Substantia nigra (tissue), 51 donors: ENCODE measurements at places on chromosomes 16 and 17.

- DNase-seq = no peak
Observed at GRCh38 chr16:80231888-80232287, 308.9 kb upstream of the DYNLRB2 start.

GRCh38 chr16:86508028-86508946, 2.0 kb upstream of the FOXF1 start:
- DNase-seq = no peak

GRCh38 chr17:49457564-49458535, 37.2 kb upstream of the NGFR start:
- no peak for DNase-seq

GRCh38 chr17:3910420-3911270, 5.6 kb downstream of the P2RX1 start:
- DNase-seq = no peak

GRCh38 chr16:17205279-17206211, 265.2 kb downstream of the XYLT1 start:
- DNase-seq = peak; percentile 4
